ENCODE measurements at places on chromosomes 1 and 21.

- no peak for DNase-seq
These were observed 164.2 kb upstream of the PTBP2 start for GRCh38 chr1:96557336-96557735.

DNA sequence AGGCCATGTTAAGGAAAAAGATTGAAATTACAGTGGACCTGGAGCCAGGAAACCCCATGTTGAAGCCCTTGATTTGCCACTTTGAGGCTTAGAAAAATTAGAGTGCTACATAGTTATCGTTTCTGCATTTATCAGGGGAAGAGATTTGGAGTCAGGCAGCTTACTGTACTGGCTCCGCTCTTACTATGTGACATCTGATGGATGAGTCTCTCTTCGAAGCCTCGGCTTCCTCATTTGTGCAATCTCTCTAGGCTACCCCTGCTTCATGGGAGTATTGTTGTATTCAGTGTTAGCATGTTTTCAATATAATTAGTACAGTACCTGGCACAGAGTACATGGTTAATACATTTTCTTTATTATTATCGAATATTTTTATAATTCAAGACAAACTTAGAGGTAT lies 480.4 kb upstream of the USP24 start:
- DNase-seq: no peak

GRCh38 chr1:30771005-30771404 lies 13.4 kb upstream of the LAPTM5 start:
- DNase-seq: no peak

GRCh38 chr1:16075337-16076030 lies 2.0 kb upstream of the FAM131C start:
- no peak for DNase-seq

- DNase-seq: no peak
These were observed 54.9 kb upstream of the BACE2 start for GRCh38 chr21:41112740-41113692.
